ENCODE measurements at places on chromosomes 4 and X.

- DNase-seq, result no peak
Observed at GRCh38 chr4:181819946-181820345, 423.3 kb upstream of the TENM3 start.

DNA sequence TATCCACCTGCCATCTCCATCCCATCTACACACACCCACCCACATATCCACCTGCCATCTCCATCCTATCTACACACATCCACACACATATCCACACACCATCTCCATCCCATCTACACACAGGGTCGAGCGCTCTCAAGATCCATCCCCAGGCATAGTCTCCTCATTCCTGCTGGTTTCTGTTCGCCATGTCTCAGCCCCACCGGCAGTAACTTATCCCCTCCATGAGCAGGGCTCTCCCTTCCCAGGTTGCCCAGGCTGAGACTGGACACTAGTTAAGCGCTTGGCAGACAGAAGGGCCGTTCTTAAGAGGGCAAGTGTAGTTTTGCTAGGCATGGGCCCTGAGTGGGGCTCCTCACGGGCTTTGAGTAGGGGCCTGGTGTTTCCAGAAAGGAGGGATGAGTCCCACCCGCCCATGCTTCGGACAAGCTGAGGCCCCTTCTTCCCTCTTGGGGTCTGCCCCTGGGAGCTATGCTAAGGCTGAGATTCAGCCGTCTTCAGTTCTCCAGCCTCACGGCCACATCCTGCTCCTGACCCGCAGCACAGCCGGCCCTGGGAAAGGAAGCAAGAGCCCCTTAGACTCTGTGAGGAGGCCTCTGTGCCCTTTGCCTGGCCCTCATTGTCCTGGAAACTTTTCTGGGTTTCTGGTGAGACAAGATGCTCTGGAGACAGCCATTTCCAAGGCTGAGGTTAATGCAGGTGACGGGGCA, 20.4 kb downstream of the TMEM271 start:
- no peak for DNase-seq

GRCh38 chrX:130114141-130114588, 3.9 kb upstream of the ELF4 start:
- DNase-seq, result no peak

DNA sequence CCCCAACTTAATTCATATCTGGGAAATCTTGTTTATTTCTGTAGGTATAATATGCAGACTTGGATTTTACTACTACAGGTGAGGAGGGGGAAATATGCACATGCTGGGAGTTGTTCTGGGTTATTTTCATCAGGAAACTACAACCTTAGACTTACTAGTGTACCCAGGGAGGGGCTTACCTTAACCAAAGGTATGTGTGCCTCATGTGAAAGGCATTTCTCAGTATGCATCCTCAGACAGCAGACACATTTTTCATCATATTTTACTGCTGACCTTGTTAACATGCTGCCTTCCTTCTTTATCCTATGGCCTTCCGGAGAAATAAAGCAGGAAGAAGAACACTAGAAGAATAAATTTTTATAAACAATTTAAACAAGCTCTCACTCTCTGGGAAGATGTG, 214.9 kb downstream of the SPANXN4 start:
- DNase-seq, result no peak

DNA sequence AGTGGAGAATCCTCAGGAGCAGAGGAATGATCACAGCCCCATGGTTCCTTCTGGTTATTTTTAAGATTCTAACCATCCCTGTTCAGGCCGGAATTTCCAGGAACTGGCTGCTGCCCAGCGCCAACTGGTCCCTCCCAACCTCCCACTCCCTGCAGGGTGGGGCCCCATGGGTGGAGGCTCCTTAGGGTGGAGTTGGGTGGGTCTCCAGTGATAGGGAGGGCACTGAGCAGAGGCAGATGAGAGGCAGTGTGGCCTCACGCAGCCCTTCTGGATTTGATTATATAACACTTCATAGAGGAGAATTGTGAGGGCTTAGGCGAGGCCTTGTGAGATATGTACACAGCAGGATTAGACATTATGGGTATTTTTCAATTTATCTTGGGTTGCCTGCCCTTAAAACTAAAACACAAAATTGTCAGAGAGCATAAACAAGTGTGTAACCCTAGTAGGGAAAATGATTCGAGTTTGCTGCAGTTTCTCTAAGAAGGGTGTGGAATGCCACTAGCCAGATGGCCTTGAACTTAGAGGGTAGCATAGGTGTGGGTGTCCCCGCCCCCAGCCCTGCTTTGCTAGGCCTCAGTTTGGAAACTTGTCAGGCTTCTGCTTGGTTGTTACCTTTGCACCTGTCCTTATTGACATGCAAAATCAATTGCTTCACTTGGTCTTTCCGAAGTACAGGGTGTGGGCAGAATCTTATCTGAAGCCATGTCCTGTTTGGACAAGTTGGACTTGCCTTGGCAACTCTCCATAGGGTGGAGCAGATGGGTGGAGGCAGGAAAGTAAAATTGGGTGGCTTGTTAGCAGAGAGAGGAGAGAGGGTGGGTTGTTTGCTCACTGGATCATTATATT, 9.4 kb downstream of the KLF3 start:
- no peak for DNase-seq

DNA sequence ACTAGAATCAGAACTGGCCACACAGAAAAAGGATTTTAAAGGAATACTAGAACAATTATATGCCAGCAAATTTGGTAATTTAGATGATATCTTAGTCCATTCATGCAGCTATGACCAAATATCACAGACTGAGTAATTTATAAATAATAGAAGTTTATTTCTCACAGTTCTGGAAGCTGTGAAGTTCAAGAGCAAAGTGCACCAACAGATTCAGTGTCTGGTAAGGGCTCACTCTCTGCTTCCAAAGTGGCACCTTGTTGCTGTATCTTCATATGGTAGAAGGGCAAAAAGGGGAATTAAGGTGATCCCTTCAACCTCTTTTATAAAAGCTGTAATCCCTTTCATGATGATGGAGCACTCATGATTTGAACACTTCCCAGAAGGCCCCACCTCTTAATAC, 20.3 kb downstream of the TNIP2 start:
- DNase-seq, result no peak

- DNase-seq, result no peak
Observed at GRCh38 chr4:103307453-103308247, 109.5 kb upstream of the CENPE start.

GRCh38 chr4:168815379-168816345, 194.4 kb downstream of the CBR4 start:
- no peak for DNase-seq

GRCh38 chr4:27894951-27895350, 1034.3 kb downstream of the STIM2 start:
- no peak for DNase-seq

DNA sequence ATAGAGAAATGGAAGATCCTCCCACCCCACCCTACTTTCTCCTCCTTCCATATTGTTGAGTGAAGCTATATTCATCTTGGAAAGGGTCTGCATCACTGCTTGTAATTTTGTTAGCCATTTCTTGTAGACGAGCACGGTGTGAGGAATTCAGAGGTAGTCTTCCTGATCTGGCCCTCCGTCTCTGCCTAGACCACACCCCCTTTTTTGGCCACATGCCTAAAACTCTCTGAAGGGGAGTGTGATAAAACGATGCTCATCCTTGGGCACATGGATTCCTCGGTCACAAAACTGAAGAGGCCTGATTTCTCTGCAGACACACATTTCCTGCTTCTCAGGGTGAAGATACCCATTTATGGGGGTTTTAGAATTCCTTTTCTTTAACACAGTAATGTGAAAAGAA, 182.8 kb downstream of the LARP7 start:
- no peak for DNase-seq

GRCh38 chr4:145076469-145076855, 21.5 kb downstream of the ANAPC10 start:
- DNase-seq, result no peak

DNA sequence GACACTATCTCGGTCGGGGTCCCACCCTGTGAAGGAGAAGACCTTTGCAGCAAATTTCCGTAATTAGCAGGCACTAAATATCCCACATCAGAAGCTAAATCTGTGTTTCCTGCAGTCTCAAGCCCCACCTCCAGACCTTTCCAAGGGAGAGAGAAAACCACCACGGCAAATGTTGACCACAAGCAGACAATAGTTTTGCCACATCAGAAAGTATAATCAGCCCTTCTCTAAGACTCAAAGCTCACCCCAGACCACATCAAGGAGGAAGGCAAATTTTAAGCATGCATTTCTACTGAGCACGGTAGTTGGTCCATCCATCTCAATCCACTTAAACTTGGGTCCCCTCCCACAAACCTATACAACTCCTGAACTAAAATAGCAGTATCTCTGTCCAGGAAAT, 398.5 kb downstream of the GPM6A start:
- DNase-seq, result no peak

- no peak for DNase-seq
Observed at GRCh38 chr4:211033-211511, 86.8 kb downstream of the ZNF718 start.

GRCh38 chrX:46311581-46312120, 233.6 kb downstream of the ZNF674 start:
- no peak for DNase-seq

DNA sequence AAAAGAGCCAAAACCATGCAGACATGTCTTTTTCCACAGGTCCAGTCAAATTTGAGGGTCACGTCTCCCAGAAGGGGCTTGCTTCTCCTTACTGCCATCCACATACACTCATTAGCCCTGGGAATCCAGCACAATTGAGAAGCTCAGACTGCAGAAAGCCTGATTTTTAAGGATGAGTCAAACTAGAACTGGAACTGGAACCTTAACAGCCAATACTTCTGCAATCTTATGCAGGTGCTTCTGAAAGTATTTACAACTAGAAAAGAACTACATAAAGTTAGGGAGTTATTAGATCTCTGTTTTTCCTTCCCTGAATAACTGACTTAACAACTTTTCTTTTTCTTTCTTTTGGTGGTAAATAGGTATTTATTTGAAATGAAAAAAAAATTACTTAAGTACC, 86.3 kb downstream of the CDS1 start:
- no peak for DNase-seq

- DNase-seq, result no peak
Observed at GRCh38 chr4:38811297-38811696, 6.7 kb upstream of the TLR1 start.

DNA sequence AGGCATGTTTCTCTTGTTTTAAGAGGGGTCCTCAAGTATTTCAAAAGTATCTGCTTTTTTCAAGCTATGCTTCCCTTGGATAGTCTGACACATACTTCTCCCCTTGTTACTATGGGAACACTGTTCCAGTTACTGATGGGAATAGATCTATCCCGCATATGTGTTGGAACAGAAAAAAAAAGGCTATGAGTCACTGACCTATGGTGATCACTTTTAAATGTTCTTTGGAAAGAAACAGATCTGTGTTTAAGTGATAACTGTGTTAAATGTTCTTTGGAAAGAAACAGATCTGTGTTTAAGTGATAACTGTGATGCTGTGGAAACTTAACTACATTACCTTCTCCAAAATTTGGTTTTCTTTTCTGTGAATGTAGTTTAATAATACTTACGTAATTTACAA, 303.2 kb downstream of the TEX13C start:
- DNase-seq, result no peak

DNA sequence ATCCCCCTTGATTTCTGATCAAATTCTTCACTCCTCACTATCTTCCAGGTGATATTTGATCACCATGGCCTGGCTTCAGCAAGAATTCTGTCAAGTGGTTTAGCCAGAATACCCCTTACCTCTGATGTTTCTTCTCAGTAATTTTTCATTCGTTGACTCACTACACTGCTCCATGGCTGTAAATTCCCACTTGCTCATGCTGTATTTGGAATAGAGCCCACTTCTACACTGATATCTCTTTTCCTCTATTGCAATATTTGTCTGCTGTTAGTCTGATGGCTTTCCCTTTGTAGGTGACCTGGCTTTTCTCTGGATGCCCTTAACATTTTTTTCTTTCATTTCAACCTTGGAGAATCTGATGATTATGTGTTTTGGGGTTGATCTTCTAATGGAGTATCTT, 73.9 kb upstream of the DIPK2B start:
- DNase-seq, result no peak

DNA sequence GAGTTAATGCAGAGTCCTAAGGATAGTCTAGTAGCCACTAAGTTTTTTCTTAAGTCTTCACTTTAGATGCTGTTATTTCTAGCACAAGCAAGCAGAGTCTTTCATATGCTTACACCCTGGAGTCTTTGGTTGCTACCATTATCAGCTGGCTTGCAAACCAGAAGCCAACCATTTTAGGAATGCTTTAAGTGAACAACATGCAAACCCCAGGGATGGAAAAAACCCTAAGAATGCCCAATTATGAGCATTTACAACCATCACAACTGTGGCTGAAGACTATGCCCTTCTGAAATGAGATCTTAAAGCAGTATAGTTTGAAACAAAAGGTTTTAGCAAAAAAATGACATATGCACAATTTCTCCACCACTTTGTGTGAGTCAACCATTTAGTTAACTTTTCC, 6.6 kb downstream of the MID1IP1 start:
- no peak for DNase-seq

GRCh38 chrX:10615931-10616774, 4.2 kb downstream of the MID1 start:
- DNase-seq, result no peak

- DNase-seq, result no peak
Observed at GRCh38 chr4:189988877-189989431, 38.1 kb downstream of the FRG2 start.

DNA sequence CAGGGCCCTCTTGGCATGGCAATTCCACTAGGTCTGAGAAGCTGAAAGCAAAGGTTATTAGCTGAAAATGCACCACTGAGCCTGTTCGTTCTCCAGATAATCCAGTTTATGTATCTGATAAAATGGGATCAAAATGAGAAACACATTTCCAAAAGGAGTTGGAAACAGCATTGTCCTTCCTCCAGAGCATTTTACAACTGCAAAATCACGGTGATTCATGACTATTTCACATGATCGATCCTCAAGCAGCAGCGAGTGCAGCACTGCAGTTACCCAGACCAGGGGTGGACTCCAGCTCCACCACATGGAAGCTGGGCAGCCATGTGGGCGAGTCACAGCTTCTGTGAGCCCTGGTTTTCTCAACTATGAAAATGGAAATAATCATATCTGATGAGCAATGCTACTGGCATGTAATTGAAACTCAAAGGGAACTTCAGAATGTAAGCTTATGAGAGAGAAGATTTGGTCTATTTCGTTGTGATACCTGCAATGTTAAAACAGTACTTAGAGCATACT, 78.7 kb upstream of the MSX1 start:
- no peak for DNase-seq

Data from activated naive CD4-positive, alpha-beta T cell treated with Interleukin-2 at 50 U/mL for 16 hours (primary cell).